ENCODE measurements at places on chromosomes 5 and 9.

- DNase-seq = no peak
Observed at GRCh38 chr5:131406975-131407638, 143.3 kb downstream of the CDC42SE2 start.

- no peak for DNase-seq
Observed at GRCh38 chr9:3136686-3137346, 292.9 kb upstream of the PUM3 start.

GRCh38 chr5:16178745-16179372 lies 732 bp downstream of the MARCHF11 start:
- no peak for DNase-seq

- DNase-seq = no peak
Observed at GRCh38 chr5:83726912-83727311, 6.3 kb upstream of the HAPLN1 start.

DNA sequence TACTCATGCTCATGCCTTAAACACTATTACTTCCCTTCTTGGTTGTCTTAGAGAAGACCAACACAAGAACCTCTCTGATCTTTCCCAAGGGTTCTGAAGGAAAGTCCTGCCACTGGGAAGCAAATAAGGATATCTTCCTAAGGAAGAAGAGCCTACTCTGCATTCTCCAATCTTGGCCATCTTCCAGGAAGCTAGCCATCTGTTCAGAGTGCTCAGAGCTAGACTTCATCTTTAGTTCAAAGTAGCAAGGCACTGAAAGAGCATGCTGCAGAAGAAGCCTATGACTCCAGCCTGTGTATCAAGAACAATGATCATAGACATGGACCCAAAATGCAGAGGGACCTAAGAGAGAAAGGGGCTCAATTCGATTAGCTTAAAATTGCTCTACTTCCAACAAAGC lies 114.7 kb downstream of the KIAA0825 start:
- no peak for DNase-seq

DNA sequence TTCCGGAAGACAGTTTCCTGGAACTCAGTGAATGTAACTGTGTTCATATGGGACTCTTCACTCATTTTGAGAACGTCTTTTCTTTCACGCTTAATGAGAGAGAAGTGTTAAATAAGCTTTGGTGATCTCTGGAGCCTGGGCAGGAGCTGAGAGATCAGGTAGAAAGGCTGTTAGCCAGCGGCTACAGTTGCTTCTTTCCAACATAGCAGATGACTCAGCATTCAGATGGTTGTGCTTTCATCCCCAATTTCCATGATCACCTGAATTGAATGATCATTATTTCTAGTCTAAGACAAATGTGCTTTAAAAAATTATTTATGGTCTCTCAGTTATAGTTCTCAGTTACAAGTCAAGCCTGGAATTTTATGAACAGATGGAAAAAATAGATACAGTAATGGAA lies 234.5 kb downstream of the ADAMTSL1 start:
- no peak for DNase-seq

DNA sequence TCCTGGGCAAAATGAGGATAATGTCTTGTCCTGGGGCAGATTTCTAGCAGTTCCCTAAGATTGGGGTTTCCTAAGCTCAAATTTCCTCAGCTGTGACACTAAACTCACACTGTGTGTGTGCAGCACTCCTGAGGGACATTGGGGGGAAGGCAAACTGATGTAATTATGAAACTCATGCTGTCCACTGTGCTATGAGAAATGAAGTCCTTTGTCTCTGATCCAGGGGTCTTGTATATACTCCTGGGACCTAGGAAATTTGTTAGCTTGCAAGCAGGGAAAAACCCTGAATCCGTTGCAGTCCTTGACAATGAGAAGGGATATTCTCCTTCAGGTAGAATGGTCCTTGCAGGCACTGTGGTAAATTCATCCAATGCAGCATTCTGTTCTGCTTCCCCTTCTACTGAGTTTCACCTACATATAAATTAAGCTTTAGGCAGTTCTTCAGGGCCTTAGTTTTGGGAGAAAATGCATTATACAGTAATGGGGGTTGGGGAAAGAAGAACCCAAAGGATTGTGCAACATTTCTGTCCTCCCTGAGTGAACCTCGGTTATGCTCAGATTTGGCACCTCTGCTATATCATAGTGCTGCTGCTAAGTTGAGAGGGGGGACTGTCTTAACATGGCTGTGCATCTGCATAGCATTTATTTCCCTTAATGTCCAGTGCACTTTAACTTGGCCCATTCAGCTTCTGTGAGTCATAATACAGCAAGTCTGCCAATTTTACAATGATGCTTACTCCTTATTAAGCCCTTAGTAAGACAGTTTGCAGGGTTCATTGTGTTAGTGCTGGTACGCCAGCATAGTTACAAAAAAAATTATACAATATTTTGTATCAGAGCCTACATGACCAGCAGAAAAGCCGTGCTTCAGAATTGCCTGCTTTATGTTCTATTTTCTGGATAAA lies 80.2 kb downstream of the PJA2 start:
- no peak for DNase-seq

- no peak for DNase-seq
Observed at GRCh38 chr9:86718388-86719049, 228.8 kb downstream of the GAS1 start.

GRCh38 chr5:61687371-61687770 lies 355.3 kb downstream of the ZSWIM6 start:
- DNase-seq = no peak

GRCh38 chr9:114480746-114481435 lies 24.4 kb downstream of the WHRN start:
- no peak for DNase-seq

DNA sequence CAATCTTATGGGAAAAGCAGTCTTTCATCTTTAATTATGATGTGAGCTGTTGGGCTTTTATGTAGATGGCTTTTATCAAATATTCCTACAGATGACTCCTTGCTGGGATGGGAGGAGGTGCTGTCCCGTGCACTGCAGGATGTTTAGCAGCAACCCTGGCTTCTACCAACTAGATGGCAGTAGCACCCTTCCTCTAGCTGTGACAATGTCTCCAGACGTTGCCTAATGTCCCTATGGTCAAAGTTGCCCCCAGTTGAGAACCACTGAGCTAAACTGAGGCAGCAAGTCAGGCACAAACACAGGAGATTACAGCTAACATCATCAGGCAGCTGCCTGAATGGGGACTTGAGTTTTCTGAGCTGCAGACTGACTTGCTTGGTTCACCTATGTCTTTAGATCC lies 401.9 kb upstream of the PDE4D start:
- no peak for DNase-seq

- DNase-seq = no peak
Observed at GRCh38 chr5:92838253-92838652, 742.8 kb downstream of the NR2F1-AS1 start.

DNA sequence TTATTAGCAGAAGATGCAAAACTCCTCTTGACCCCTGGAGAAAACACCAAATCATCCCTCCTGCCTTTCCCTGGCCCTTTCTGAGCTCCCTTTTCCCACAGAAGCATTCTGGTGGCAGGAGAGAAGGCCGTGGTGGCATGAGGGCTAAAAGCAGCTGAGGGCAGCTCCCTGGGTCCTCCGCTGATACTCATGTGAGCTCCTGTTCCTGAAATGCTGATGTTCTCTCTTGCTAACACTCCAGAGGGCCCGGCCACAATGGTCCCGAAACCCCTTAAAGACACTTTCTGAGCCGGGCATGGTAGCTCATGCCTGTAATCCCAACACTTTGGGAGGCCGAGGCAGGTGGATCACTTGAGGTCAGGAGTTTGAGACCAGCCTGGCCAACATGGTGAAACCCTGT lies 183.1 kb downstream of the HSPA4 start:
- no peak for DNase-seq

DNA sequence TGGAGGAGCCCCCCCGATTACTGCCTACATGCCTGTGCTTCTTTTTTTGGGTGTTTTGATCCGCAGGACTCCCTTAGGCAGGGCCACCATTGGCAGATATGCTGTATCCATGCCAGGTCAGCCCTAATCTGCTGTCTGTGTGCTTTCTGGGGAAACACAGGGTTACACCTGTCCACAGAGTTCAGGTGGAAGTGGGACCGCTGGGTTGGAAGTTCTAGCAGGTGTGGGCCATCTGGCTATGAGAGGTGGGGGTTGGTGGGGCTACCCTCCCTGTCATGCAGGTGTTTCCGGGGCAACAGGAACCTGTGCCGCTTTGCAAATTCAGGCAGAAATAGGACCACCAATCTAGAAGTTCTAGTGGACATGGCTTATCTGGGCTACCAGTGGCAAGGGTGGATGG lies 17.0 kb downstream of the IFNE start:
- DNase-seq = no peak

DNA sequence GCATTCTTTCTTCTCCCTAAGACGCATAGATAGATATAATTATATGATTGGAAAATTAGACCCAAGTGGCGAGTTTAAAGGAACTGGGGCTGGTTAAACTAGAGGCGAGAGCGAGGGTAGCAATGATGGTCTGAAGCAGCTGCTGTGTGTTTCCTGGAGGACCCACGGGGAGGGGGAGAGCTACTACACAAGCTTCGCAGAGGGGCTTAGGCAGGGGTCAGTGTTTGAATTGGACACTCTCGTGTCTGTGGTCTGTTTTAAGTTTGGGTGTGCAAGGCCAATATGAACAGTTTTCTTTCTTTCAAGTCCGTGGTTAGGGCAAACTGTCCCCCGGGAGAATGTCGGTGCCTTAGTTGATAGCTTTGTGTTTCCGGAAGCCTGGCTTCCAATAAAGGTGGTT lies 43.1 kb downstream of the PDZD2 start:
- DNase-seq = no peak

DNA sequence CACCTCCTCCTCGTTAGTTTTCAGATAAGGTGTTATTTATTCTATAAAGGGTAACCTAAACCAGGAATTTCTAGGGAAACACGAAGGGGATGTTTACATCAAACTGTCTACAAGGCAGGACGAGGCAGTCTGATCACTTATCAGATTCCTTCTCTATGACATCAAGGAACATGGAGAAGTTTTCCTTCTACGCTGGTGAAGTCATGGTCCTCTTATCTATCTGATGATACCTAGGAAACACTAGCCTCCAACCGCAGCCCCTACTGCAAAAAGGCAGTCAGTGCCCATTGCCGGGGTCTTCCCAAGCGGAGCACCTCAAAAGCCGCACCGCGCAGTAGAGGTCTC lies 1.5 kb downstream of the MPDZ start:
- no peak for DNase-seq

- DNase-seq = no peak
Observed at GRCh38 chr5:87188391-87188790, 79.3 kb upstream of the RASA1 start.

DNA sequence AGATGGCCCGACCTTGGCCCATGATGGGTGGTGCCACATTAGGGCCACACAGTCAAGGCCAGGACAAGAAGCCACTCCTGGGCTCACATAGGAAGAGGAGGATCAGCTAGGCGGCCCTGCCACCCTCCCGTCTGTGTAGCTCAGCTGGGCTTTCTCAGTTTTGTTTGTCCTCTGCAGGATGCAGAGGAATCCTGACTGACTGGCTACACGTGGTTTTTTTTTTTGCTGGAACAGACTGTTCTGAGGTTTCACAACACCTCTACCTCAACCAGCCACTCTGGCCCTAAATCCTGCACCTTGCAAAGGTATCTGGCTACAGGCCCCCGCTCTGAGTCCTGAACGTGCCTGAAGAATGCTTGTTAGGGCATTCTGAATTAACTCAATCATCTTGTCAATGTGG lies 88.3 kb upstream of the MSX2 start:
- DNase-seq = no peak

DNA sequence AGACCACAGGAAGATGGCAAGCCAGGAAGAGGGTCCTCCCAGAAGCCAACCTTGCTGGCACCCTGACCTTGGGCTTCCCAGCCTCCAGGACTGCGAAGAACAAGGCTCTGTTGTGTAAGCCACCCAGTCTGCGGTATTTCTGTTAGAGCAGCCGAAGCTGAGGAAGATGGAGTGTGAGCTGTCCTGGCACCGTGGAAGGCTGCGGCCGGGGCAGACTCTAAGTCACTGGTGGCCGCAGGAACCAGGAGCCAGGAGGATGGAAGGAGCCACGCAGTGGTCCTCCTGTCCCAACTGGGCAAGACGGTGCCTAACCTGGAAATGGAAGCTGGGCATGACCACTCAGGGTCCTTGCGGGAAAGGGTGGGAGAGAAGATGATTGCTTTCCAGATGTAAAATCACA lies 89.1 kb downstream of the ZNF354C start:
- no peak for DNase-seq

GRCh38 chr5:34007621-34008600 lies at the start of gene AMACR:
TSS of gene AMACR (minus strand) at chr5:34008050. CDS start at chr5:34008019, 31 bp downstream.
- peak; percentile 81 for DNase-seq

DNA sequence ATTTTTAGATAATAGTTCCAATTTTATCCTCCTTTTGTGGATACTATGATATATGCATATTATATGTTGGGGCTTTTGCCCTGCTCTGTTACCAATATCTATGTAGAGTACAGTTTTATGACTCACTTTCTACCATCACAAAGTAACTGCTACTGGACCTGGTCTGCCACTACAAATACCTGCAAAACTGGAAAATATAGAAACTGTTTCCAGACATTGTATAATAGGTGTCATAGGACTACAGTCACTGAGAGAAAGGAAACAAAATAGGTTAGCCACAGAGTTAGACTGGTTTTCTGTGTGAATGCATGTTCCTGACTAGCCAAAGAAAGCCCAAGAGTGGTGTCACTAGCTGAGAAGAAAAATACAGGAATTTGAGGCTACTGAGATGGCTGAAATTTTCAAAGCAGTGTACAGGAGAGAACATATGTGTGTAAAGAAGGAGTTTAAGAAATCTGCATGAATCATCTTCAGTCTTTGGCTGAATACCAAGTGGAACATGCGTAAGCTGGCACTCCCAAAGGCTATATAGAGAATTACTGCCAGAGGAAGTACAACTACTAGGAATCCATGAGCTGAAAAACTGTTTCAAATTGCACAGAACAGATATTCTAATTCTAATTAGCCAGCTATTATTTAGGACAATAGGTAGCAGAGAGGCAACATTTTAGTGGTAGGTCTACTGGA lies 29.0 kb upstream of the FAM174A start:
- no peak for DNase-seq

DNA sequence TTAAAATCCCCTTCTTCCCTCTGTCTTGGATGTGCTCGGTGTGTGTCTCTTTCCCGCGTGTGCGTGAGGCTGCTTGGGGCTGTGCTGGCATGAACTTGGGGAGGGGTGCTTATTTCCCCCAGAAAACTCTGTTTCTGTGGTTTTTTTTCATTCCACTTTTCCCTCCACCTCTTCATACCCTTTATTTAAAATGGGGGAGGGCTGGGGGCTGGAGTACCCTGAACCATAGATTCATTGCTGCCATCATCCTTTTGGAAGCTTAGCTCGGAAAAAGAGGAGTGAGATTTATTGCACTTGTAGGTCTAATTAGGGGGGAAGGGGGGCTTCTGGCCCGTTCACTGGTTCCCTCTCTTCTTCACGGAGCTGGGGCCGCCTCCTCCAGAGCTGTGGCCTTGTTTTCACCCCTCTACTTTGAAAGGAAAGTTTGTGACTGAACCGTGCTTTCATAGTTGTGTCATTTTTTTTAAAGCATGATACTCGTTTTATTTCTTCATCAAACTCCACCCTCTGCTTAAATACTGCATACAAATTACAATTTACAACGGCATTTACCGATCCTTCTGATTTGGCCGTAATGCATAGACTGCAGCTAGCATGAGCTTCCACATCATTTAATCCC lies 2.9 kb downstream of the NR2F1 start:
- no peak for DNase-seq

- no peak for DNase-seq
Observed at GRCh38 chr5:127577458-127577857, 60.0 kb downstream of the PRRC1 start.
